Right lobe of liver (tissue), 6 donors: ENCODE measurements at places on chromosomes 6 and 20.

DNA sequence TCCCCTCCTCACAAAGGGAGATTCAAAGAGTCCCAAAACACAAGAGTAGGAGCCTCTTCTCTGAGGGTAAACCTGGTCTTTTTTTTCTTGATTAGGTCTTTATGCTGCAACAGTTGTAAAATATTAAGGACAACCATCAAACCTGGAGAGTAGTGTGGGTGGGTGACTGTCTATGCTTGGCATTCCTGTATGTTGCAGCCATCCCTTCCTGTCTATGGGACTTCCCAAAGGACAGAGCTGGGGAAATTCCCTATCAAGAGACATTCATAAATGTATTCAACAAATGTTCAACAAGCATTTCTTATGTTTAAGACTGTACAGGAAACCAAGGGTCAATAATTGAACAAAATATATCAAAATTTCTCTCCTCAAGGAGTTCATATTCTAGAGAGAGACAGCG is 5.5 kb downstream of the BTN2A2 start:
- DNase-seq = no peak

- DNase-seq = no peak
Observed at GRCh38 chr6:154503658-154504057, 6.8 kb downstream of the CNKSR3 start.

DNA sequence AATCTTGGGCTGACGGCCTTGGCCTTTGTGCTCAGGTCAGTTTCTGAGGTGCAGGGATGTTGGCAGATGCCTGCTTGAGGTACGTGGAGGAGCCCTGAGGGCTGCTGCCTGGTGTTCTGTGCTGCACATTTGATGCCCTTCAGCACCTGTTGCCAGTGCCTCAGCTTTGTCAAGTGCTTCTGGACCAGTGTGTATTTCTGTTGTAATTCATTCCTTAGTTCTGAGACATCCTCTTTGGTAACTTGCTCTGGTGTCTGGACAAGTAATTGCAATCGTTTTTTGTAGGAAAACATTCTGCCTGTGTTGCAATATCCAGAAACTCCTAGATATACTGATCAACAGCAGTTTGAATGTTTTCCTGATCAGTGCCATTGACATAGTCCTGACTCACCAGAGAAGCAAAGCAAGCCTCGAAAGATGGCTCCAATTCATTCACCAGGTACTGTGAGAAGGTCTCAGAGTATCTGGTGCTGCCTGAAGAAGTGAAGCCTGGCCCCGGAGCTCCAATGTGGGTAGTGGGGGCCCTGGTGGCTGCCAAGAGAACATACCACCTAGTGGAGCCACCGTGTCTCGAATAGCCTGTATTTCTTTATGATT is 26.7 kb downstream of the ZNF337 start:
- no peak for DNase-seq

DNA sequence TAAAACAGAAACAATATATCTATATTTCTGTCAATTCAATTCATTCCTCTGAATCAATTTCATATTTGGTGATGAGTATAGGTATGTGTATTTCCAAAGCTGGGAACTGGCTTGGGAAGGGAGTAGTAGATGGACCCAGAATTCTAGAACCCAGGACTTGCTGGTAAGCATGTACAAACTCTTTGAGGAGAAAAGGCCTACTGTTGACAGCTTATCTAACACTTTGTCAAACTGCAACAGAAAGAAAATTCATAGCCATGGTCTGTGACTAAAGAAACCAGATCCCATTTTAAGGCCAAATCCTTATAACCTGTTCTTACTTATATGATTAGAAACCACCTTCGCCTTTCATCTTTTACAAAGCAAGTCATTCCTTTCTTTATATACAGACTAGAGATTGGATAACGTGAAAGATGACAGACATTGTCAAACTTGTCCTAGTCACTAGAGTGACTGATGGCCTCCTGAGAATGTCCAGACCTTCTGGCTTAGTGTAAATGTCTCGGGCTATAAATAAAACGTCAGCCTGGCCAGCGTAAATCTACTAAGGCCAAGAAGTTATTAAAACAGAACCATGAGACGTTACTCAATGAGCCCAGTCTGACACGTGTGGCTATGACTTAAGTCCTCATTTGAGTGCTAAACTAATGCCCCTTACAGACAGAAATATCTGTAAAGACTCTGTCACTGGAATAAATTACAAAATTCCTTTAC is 152.3 kb downstream of the ALDH8A1 start:
- DNase-seq = no peak

- DNase-seq = no peak
Observed at GRCh38 chr20:45828589-45828988, 1.5 kb upstream of the TNNC2 start.

DNA sequence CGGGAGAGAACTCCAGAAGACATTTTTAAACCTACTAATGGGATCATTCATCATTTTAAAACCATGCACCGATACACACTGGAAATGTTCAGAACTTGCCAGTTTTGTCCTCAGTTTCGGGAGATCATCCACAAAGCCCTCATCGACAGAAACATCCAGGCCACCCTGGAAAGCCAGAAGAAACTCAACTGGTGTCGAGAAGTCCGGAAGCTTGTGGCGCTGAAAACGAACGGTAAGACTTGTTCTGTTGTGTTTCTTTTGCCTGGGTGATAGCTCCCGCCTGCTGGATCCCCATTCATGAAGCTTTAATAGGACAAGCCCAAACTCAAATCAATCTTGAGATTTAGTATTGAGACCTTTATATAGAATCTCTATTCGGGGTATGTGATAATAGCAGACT is 4.2 kb downstream of the TNFAIP3 start:
- DNase-seq = no peak

DNA sequence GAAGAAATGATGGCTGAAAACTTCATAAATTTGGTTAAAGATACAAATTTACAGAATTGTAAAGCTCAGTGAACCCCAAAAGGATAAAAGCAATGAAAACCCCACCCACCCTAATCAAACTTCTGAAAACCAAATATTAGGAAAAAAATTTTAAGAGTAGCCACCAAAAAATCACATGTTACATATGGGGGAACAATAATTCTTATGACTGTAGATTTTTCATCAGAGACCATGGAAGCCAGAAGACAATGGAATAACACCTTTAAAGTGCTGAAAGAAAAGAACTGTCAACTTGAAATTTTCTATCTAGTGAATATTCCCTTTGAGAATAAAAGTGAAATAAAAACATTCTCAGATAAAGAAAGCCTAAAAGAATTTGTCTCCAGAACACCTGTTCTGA is 24.4 kb downstream of the PROCR start:
- DNase-seq = no peak

GRCh38 chr6:2865694-2866151 is 24.1 kb upstream of the SERPINB1 start:
- DNase-seq = no peak
